ENCODE measurements at places on chromosomes 7 and 10.
A peak's percentile ranks its signal among the peaks of the same experiment; 100 is the strongest.

GRCh38 chr7:33862946-33863814 lies 42.2 kb upstream of the BMPER start:
- no peak for DNase-seq

DNA sequence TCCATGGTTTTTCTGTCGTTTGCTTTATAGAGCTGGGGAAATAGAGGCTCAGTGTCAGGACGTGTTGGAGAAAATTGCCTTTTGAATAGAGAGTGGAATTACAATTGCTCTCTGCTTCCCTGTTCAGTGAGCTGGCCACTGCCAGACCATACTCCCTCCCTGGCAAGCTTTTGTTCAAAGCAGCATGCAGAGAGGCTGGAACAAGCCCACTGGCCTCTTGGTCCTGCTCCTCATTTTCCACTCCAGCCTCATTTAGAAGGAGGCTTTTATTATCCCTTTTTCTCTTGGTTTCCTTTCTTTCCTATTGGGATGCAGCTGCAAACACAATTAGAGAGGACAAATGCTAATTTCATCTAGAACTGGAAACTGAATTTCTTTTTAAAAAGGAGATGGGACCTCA lies 302.2 kb upstream of the PODXL start:
- no peak for DNase-seq

- DNase-seq, result no peak
Observed at GRCh38 chr10:124668517-124669051, 75.6 kb downstream of the FAM53B start.

DNA sequence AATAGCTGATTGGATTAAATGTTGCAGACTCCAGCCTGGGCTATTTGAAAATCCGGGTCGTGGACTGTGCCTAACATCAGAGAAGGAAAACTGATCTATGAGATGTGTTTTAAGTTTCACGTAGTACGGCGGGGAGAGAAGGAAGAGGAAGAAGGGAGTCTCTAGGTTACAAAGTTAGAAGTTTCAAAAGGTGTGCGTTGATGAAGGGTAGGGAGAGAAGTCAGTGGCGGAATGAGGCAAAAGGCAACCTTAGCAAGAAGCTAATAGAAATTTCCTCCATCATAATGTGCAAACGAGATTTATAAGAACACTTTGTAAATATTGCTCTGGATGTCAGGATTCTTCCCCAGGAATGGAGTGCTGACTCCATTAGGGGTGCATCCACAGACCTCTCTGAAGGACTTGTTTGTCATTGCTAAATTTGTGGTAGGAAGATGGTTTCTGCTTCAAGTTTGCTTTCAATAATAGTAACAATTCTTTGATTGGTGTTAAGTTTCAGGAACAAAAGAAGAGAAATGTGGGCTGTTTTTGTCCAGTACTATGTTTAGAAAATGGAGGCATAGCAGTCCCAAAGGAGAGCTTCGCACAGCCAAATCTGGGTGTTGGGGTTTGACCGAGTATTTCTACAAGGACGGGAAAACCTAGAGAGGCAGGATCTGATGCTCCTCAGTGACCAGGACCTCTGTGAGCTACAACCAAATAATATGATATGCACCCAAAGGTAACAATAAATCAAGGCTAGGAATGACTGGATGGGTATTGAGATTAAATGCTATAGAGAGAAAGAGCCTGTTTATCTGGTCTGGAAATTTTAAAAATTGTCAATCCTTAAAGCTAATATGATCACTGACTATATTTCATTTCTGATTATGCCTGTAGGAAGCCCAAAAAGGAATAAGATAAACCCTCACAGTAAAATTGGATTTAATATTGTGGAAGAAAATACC lies 8.2 kb downstream of the TWIST1 start:
- no peak for DNase-seq

DNA sequence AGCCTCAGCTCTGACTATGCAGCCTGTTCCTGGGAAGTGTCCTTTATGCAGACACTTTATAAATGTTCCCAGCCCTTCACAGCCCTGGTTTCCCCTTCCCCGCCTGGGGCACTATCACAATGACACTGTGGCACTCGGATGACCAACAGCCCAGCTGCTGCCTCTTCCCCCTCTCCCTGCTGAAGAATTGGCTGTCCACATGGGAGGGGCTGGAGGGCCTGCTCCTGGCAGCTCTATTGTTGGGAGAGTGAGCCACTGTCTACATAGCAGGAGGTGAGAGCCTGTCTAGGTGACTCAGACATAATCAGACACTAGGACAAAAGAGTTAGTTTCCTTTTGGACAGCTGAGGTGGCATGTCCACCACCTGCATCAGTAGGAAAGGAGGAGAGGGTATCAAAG lies 437.5 kb downstream of the PLXNA4 start:
- no peak for DNase-seq

DNA sequence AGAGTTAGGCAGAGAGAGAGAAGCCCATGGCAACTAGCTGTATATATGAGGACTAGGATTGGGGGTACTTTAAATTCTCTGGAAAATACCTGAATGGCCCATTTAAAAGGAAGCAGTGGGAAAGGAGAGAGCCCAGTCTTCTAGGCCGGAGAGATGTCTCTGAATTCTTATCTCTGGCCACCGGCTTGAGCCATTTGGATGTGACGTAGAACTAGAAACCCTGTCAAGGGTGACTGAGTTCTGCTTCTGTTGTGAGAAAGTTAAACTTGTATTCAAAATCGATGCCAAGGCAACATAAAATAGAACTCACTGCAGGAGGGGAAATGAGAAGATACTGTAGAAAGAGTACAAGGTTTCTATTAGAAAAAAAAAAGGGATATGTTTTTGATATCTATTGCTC lies 6.3 kb upstream of the GSTK1 start:
- no peak for DNase-seq

DNA sequence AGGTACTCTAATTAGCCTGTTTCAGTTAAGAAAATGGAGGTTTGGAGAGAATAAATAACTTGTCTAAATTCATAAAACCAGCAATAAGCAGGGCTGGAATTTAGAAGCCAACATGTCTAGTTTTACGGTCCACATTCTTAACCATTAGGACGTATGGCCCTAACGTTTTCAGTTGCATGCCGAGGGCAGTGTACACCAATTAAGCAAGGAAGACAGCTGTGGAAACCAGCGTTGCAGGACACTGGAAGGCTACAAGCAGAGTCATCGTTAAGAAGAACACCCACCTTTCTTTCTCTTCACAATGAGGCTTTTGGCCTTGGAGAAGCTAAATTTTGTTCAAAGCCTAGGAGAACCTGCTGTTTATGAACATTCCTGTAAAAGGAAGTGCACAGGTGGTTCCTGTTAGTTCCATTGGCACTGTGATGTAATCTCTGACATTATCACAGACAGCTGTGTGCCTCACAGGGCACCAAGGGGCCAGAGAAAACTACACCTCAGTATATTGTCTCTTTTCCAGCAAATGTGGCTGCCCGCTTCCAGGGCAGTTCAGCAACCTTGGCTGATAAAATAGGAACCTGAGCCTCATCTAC lies 21.0 kb downstream of the MPP7 start:
- DNase-seq, result no peak

DNA sequence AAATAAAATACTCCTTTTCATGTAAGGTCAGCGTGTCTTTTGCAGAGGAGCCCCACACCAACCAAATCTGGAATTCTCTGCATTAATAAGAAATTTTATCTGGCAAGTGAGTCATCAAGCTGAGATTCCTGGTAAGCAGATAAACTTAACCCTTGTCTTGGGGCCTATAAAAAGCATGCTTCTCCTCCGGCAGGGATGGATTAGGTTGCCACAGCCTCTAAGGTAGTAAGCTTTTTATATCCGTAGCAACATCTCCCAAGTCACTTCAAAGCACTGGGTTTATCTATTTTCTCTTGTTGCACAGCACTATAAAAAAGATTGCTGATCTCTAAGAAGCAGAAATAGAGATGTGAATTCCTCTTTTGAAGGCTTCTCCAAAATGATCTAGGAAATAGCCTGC lies 202.8 kb upstream of the NOBOX start:
- no peak for DNase-seq

- no peak for DNase-seq
Observed at GRCh38 chr10:21449288-21449966, 76.1 kb downstream of the SKIDA1 start.

DNA sequence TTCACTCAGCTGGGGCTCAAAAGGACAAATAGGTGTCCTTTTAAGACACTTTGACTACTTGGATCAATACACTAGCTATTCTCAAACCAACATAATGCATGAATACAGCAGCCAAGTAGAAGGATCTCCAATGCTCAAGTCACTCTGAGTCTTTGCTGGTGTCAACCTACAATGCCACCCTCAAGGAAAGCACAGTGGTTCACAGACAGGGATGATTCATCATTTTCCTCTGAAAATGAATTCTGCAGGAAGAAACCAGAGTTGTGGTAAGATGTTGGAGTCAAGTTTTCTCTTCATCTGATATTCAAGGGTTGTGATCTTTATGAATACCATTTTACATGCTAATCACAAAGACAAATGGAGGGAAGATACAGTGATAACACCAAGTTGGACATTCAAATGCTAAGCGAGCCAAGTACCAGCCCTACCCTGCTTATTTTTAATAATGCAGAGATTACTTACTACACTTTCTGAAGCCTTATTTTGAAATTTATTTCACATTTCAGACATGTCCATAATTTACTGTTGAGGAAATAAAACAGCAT lies 143.1 kb upstream of the FGFR2 start:
- no peak for DNase-seq

DNA sequence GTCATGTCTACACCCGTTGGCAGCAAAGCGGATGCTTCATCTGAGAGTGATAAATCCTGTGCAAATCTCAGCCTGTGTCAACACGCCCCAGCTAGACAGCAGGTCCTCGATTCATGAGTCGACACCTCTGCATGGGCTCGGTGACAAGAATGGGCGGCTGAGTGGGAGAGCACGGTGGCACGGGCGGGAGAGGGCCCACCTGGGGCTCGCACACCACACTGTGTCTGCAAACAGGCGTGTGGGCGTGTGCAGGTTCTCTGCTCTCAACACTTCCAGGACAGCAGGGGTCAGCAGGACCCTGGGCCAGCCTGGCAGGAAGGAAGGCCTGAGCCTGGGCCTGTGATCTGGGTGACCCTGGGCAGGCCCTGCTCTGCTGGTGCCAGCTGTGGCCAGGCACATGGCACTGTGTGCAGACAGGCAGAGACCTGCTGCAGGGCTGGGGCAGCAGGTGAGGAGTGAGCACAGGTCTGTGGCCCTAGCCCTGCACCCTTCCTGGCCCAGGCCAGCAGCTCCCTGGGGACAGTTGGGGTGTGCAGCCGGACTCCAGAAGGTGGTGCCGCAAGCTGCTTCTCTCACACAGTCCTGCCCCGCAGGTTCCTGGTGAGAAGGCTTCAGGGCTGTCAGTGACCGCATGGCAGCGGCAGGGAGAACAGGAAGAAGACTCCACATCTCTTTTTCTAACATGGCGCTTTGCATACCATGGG lies 216.4 kb downstream of the ELFN1 start:
- no peak for DNase-seq

- DNase-seq, result no peak
Observed at GRCh38 chr10:121484816-121485215, 113.4 kb downstream of the FGFR2 start.

- no peak for DNase-seq
Observed at GRCh38 chr10:32616438-32616837, 170.5 kb downstream of the CCDC7 start.

GRCh38 chr10:34406463-34407323 lies 408.4 kb downstream of the PARD3 start:
- no peak for DNase-seq

DNA sequence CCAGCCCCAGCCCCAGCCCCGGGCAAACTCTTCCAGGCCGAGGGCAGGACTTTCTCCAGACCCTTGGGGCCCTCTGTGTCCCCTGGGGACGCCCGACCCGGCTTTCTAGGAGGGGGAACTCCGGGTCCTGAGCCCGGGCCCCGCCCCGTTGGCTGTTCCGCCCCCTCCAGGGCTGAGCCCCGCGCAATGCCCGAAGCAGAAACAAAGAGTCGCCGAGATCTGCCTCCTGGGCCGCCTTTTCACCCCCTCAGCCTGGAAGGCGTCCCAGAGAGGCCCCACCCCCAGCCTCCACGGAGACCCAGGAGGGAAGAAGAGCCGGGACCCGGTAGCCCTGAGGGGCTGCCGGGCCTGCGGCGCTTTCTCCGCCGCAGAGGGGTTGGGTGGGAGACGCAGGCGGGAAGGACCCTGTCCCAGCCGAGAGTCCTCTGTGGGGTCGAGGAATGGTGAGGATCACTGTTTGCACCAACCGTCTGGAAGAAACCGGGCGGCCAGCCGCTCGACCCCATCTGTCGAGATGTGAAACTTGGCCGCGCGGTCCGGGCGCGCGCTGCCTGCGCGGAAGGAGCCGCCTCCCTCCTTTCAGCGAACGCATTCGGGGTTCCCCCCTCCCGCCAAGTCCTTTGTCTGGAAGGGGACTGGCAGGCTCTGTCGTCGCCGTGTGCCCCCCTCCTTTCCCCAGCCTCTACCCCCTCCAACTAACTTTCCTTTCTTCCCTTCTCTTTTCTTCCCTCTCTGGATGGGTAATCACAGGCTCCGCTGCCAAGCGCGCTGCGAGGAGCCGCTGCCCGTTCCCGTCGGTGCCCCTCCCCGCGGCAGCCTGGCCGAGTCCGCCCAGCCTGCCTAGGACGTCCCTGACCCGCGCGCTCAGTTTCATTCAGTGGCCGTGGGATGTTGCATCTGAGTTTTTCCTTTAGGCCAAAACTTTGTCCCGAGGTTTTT lies 10.2 kb downstream of the EN2 start:
- DNase-seq, result no peak

- DNase-seq, result no peak
Observed at GRCh38 chr10:35391153-35391953, 55.0 kb downstream of the CCNY start.

- DNase-seq, result peak; percentile 29
Observed at GRCh38 chr10:4034907-4035598, 250.0 kb upstream of the KLF6 start.

DNA sequence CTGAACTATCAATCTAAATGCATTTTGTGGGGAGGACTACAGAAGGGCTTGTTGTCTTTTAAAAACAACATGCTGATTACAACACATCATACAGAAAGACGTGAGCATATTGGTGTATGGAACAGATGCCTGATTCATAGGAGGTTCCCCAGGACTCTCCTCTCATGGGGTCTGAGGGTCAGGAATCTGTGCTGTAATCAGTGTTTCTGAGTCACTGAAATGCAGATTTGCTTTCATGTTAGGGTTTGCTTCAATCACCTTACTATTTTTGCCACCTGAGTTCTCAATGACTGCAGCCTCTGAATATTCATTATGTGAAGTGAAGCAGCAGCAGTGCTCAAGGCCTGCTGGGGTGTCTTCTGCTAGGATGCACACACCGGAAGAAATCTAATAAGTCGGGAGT lies 550 bp upstream of the ANK3 start:
- no peak for DNase-seq

- DNase-seq, result no peak
Observed at GRCh38 chr7:98314469-98314868, 33.0 kb downstream of the BRI3 start.

GRCh38 chr10:119007211-119007574 lies 22.3 kb upstream of the NANOS1 start:
- no peak for DNase-seq

GRCh38 chr7:158488181-158488971 lies 99.2 kb downstream of the PTPRN2 start:
- DNase-seq, result no peak

GRCh38 chr10:103353281-103353680 lies 2.3 kb upstream of the PCGF6 start:
- DNase-seq, result no peak

- no peak for DNase-seq
Observed at GRCh38 chr7:15839416-15840100, 153.1 kb upstream of the MEOX2 start.
